ENCODE measurements at places on chromosomes 3 and 15.

GRCh38 chr3:4409415-4409814, 57.7 kb downstream of the SUMF1 start:
- no peak for DNase-seq

GRCh38 chr15:41669701-41670100, 9.5 kb downstream of the MGA start:
- no peak for DNase-seq

DNA sequence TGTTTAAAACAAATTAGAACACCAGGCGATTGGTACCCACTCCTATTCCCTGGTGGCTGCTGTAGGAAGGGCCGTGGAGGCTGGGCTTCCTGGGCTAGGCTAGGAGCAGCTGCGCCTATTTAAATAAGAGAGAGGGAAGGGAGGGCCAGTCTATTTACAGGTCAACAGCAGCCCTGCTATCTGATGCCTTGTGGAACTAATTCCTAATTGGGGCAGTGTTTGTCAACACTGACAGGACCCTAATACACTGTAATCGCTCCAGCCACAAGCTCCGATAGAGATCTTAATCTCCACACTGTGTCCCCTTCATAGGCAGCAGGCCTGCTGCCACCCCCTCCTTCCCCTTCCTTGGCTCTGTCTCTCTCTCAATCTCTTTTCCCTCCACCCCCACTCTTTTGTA, 116.9 kb upstream of the SOX14 start:
- no peak for DNase-seq

DNA sequence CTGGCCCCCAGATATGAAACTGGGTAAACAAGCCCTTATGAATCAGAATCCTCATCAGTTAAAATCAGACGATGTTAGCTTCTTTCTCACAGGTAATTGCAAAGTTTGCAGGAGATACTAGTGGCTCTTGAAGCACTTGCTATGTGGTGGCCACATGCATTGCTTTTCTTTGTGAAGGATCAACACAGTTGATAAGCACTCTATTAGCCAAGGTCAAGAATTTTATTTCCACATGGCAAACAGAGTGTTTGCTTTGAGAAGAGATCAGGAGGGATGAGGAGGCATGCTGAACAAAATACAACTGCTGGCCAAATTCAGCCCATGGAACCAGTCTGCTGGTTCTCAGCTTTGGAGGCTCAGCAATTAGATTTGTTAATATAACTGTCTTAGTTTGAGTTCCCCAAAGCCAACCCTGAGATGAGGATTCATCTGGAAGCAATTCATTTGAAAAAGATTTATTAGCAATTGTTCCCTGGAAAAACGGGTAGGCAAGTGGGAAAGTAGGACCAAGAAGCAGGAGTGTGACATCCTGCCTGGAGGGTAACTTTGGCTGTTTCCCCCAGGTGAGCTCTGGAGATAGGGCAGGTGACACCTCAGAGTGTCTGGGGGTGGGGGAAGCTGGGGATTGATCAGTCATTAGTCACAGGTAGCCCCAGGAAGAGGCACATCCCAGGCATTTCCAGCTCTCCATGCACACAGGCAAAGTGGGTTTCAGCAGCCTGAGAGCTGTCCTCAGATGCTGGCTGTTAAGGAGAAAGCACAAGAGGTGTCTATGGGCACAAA, 180.3 kb downstream of the ABHD5 start:
- no peak for DNase-seq

GRCh38 chr3:112005091-112005672, 6.5 kb downstream of the TAGLN3 start:
- DNase-seq, result no peak

DNA sequence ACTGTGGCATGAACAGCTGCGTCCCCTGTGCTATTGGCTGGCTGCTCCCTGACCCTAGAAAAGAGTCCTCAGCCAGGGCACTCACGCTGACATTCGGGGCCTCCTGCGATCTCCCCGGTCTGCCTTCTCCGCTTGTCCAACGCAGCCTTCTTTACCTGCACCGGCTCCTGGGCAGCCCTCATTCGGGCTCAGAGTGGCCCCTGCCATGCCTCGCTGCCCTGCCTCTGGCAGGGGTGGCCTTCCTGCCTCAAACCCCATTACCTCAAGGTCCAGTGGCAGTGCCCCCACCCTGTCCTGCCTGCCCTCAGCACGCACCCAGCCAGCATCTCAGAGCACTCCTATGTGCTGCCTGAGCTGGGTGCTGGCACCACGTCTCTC, 86.5 kb downstream of the TBC1D2B start:
- DNase-seq, result no peak

GRCh38 chr3:108223928-108224327, 1.7 kb upstream of the IFT57 start:
- DNase-seq, result no peak

GRCh38 chr15:75732177-75732808, 19.6 kb upstream of the CSPG4 start:
- no peak for DNase-seq

GRCh38 chr3:38084334-38085310, 45.6 kb downstream of the DLEC1 start:
- DNase-seq, result peak; percentile 21

GRCh38 chr3:122739172-122739571, 54.5 kb downstream of the HSPBAP1 start:
- DNase-seq, result no peak

DNA sequence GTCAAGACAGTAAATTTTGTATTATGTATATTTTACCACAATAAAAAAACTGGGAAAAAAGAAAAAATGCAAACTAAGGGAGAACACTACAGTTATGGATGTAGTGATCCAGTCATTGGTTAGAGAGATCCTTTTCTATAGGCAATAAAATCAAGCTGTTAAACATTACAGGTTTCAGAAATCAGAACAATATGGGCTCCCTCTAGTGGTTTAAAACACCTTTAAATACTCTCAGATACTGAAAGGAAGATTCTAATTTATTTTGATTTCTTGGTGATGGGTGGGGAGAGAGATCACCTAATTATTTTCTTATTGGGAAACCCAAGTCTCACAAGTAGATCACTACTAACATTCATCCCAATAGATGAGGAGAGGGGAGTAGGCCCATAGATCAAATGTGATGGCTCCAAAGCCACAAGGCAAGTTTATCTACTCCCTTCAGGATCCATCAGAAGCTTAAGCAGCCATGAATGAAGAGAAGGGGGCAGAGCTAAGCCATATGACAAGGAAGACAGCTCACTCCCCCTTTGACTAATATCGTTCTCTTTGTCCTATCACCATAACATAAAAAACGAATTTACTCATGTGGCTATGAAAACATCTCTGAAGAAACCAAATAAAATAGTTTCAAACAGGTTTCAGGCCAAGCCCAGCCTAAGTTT, 118.6 kb downstream of the ANO10 start:
- no peak for DNase-seq

DNA sequence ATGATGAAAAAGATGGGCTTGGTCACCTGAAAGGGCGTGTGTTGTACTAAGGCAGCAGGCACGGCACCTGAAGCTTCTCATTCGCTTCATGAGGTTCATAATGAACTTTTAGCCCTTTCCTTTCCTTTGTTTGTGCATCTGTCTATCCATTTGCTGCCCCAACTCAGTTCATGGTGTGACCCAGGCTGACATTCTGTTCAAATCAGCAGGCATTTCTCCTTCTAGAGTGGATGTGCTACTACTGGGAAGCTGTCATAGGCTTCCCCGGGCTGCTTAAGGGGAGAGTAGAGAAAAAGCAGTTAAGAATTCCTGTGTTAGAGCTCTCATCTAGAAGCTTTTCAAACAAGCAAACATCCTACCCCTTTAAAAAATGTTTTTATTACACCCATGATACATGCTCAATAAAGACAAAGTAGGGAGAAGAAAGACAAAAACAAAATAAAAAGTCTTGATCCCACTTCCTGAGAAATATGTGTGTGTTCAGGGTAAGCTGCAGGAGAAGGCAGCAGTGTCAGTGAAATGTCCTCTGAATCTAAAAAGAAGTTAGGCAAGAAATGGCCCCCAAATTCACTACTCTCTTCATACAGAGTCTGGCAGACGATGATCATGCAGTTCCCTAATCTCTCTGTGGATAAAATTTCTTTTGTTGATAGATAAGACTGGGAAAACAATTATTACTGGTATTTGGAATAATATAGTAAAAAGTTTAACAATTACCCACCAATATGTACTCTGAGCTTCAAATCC, 136.9 kb upstream of the PFN2 start:
- DNase-seq, result no peak

- no peak for DNase-seq
Measured at GRCh38 chr3:122988508-122988907, 39.1 kb downstream of the SEMA5B start.

DNA sequence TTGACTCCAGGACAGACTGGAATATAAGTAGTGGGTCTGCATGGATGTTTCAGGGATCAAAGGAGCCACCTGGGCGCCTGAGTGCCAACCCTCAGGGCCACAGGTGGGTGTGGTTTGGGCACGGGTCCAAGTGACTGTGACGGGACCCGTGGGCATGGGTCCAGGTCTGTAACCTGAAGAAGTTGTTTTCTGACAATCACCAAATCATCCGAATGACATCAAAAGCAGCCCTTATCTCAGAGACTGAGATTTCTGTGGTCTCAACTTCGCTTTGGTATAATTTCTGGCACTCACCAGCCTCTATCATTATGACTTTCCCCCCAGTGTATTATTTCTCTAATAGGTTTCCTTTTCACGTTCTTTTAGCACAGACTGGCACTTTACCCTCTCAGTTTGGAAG, 24.4 kb downstream of the RLBP1 start:
- DNase-seq, result no peak

GRCh38 chr3:25153561-25153960, 274.5 kb upstream of the RARB start:
- no peak for DNase-seq

DNA sequence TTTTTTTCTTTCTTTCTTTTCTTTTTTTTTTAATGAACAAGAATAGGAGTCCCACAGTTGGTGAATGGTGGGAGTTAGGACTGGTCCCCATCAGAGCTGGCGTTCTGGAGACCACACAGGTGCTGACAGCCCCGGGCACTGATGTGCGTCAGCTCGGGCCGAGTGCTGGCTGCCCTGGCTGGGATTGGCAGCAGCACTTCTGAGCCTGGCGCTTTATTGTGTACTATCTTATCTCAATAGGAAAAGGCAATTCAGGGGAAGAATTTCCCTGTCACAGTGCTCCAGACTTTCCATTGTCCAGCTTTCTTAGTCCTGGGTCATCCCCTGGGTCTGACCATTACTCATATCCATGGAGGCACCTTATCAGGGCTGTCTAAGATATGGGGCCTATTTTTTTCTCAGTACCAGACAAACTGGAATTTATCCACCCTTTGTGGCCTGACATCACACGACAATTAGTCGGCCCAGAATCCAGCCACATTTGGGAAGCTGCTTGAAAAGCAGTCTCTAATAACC, 54.1 kb downstream of the TMEM44 start:
- no peak for DNase-seq
